Endothelial cell of coronary artery (primary cell): ENCODE measurements at places on chromosomes 7 and 10. TPM values are rescaled to one million over a fixed set of nuclear protein-coding genes. Genes with fewer than 3 reads are reported as not detected.

The CCL26 gene
- total RNA-seq, result 0.28 TPM in 1 of 2 replicates, not detected in the other

The GLI3 gene
- total RNA-seq, result 2.5 and 3.5 TPM in 2 replicates

The SPAM1 gene
- not detected in 2 replicates for total RNA-seq

The LIPF gene
- not detected in 2 replicates for total RNA-seq

The CUX1 gene
- 22.0 and 45.4 TPM in 2 replicates for total RNA-seq

The VAX1 gene
- total RNA-seq, result not detected in 2 replicates

The ELN gene
- 0.09 and 1.6 TPM in 2 replicates for total RNA-seq

The WASL gene
- total RNA-seq, result 7.7 and 11.7 TPM in 2 replicates

The CELF2 gene
- total RNA-seq, result 10.5 and 12.0 TPM in 2 replicates

The CHN2 gene
- total RNA-seq, result under 0.01 and 0.56 TPM in 2 replicates

The ADRA2A gene
- total RNA-seq, result 0.09 and 0.18 TPM in 2 replicates

The GARIN1A gene
- 0.18 and 0.28 TPM in 2 replicates for total RNA-seq

The NXPH1 gene
- total RNA-seq, result not detected in 2 replicates

The ZNF138 gene
- total RNA-seq, result 3.9 and 4.2 TPM in 2 replicates

The SKAP2 gene
- 8.1 and 11.1 TPM in 2 replicates for total RNA-seq

The EPO gene
- total RNA-seq, result not detected in 2 replicates

The FZD8 gene
- total RNA-seq, result 33.4 and 66.6 TPM in 2 replicates

The TBC1D12 gene
- total RNA-seq, result 7.8 and 12.0 TPM in 2 replicates

The ZNF467 gene
- 2.6 and 3.8 TPM in 2 replicates for total RNA-seq

The PAX4 gene
- total RNA-seq, result not detected in 2 replicates

The TMEM139 gene
- not detected in 2 replicates for total RNA-seq

The FBXL13 gene
- total RNA-seq, result 1.2 and 29.6 TPM in 2 replicates

The PVRIG gene
- total RNA-seq, result not detected in 2 replicates

The MMD2 gene
- not detected in 2 replicates for total RNA-seq

The NKX1-2 gene
- total RNA-seq, result not detected in 2 replicates

The ENO4 gene
- total RNA-seq, result under 0.01 and 0.28 TPM in 2 replicates

The SLC26A4 gene
- 0.75 and 0.99 TPM in 2 replicates for total RNA-seq

The HPSE2 gene
- total RNA-seq, result not detected in 2 replicates

The NAT16 gene
- total RNA-seq, result not detected in 2 replicates

The KIF5B gene
- 129 and 143 TPM in 2 replicates for total RNA-seq
